ENCODE measurements at places on chromosomes 7 and 10.

DNA sequence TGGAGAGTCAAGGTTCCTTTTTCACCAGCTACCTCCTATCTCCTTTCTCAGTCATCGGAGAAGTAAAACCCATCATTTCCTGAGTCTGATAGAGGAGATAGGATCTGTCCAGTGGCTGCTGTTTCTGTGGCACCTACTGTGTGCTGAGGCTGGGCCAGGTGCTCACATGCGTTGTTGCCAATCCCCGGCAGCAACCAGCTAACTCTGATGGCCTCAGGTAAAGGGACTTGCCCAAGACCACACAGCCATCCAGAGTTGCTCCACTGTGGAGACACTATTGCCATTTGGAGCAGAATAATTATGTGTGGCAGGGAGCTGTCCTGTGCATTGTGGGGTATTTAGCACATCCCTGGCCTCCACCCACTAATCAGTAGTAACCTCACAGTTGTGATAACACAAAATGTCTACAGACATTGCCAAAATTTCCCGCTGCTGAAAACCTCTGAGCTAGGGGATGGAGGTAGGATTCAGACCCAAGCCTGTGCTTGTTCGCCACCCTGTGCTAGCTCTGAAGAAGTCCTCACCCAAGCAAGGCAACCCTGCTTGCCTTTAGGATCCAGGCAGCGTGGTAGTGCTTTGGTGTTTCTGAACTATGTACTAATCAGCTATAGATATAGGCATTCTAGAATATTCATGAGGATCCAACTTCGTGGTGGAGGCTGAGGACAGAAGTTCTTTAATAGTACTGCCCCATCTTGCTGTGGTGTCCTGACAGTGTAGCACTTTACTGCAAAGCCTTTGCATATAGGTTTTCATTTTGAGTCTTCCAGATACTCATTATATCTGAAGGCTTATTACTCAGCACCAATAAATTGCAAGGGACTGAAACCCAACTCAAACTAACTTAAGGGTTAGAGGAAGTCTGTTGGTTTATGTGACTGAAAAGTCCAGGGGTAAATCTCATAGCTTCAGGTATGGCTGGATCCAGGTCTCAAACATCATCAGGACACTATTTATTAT lies 164.6 kb downstream of the GRK5 start:
- DNase-seq, result no peak

DNA sequence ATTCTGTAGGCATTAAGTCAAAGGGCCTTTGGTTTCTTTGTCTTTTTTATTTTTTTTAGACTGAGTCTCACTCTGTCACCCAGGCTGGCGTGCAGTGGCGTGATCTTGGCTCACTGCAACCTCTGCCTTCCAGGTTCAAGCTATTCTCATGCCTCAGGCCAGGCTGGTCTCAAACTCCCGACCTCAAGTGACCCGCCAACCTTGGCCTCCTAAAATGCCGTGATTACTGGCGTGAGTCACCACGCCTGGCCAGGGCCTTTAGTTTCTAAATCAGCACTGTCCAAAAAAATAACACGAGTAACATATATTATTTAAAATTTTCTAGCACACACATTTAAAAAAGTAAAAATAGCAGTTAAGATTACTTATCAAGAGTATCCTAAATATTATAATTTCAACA lies 11.1 kb upstream of the ACSL5 start:
- DNase-seq, result peak; percentile 72

DNA sequence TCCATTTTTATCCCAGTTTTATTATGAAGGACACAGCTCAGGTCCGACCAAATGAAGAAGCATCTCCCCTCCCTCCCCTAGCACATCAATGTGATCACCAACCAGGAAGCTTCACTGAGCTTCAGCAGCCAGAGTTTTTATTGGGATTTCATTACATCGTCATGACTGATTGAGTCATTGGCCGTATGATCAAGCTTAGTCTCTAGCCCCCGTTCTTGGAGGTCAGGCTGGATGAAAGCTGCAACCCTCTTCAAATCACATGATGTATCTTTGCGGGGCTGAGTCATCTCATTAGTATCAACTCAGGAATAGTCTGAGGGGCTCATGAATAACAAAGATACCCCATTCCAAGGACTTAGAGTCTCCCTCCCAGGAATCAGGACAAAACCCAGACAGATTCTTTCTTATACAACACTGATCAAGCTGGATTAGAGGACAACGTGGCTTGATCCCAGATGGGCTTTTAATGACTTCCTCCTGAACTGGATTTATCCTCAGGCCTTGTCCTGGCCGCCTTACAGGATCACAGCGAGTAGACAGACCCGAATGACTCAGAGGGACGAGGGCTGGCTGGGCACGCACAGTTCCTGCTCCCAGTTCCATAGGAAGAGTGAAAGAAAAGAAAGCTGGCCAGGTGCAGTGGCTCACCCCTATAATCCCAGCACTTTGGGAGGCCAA lies 14.5 kb downstream of the LIMK1 start:
- DNase-seq, result peak; percentile 90

DNA sequence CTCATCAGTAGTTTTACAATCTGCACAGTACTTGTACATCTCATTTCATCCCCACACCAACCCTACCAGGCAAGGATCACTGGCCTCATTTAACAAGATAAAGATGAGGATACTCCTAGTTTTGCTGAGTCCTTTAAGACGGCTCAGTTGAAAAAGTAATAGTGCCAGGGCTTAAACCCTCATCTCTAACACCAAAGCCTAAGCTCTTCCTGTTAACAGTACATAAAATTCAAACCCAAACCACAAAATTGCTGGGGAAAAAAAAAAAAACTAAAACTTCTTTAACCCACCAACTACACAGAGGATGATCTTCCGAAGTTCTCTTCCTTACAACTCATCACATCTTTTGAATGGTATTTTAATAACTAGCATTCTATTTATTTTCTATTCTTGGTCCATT lies 1.3 kb downstream of the SAR1A start:
- no peak for DNase-seq

GRCh38 chr10:23325132-23325531 lies 19.5 kb downstream of the C10orf67 start:
- no peak for DNase-seq

DNA sequence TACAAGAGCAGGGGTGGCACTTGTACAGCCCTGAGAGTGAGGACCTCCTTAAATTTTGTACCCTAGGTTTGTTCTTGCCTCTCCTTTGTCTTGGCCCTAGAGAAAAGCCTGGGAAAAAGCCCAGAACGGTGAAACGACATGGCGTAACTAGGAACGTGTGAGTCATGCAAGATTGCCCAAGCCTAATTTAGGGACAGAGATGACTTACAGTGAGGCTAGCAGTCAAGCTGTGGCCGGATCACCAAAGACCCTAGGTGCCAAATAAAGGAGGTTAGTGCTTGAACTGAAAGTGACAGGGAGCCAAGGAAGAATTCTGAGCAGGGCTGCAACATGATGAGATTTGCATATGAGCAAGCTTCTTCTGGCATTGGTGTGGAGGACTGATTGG lies 25.1 kb downstream of the TBXAS1 start:
- peak; percentile 24 for DNase-seq

GRCh38 chr7:29300026-29300480 lies 105.5 kb downstream of the CHN2 start:
- no peak for DNase-seq

DNA sequence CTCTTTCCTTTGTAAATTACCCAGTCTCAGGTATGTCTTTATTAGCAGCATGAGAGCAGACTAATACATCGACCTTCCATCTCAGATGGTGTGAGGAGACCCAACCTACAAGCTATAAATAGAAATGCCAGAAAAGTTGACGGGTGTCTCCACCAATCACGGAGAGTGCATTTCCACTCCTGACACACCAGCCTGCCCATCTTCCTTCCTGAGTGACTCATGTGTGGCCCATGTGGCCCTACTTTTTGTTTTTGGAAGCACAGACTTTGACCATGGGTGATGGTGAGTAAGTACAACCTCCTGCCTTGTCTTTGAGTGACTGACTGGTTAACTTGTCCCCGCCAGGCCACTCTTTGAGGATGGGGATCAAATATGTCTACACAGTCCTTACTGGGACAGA lies 147.0 kb downstream of the OAT start:
- no peak for DNase-seq

- no peak for DNase-seq
Observed at GRCh38 chr10:51530541-51530940, 168.9 kb downstream of the CSTF2T start.

DNA sequence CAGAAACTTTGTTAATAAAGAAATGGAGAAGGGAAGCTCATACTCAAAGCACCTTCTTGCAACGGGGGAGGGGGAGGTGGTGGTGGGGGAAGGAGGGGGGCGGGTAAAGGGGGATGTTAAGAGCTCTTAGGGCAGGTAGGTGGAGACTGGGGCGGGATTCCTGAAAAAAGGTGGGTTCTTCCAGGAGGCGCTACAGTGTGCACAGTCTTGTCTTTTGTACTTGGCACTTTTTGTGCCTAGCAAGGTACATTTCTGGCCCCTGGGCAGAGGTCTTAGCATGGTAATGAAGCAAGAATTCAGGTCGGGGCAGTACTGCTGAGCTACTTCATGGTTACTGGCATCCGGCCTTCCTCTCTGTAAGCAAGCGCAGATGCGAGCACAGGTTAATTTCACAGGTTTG lies 15.2 kb upstream of the LAMB4 start:
- DNase-seq, result no peak

DNA sequence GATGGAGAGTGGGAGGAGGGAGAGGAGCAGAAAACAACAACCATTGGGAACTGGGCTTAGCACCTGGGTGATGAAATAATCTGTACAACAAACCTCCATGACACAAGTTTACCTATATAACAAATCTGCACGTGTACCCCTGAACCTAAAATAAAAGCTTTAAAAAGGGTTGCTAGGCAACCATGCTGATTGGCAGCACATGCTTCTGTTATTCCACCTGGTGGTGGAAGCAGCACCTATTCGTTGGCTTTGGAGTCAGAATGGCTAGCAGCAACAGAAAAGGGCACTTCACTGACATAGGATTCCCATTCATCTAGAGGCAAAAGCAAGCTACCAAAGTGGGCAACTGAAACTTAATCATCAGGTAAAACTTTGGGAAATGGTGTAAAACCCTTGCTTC lies 57.1 kb downstream of the RELN start:
- no peak for DNase-seq

DNA sequence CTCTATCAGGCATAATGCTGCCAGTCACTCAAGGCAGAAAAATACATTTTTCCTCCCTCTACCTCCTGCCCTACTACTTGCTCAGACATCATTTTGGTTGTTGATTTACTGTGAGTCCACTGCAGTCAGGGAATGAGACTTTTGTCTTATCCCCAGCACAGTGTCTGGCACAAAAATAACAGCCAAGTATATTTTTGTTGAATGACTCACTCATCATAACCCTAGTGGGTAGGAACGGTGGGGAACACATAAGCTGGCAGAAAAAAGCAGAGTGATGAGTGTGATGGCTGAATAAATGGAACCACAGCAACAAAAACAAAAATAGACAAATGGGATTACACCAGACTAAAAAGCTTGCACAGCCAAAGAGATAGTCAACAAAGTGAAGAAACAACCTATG lies 65.8 kb upstream of the LAMB4 start:
- DNase-seq, result no peak

- DNase-seq, result no peak
Observed at GRCh38 chr10:12193193-12193592, 2.5 kb downstream of the NUDT5 start.

All from dermis blood vessel endothelial cell (primary cell).